Cortex of kidney (tissue), 1 donor: ENCODE measurements at places on chromosomes 2 and 18.

DNA sequence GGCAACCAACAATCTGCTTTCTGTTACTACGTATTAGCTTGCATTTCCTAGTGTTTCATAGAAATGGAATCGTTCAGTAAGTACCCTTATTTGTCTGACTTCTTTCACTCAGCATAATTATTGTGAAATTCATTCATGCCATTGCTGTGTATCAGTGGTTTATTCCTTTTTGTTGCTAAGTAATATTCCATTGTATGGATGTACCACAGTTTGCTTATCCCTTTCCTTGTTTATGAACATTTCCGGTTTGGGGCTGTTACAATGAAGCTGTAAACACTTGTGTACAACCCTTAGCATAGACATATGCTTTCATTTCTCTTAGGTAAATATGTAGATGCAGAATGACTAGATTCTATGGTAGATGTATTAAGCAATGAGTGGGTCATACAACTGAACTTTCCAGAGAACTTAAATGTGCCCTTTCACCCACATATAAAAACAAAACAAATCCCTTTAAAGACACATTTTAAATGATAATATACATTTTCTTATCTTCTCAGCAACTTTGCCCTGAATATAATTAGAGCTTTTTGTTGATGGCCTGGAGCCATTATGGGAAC lies 21.9 kb downstream of the FER1L5 start:
- no peak for DNase-seq

GRCh38 chr18:56168049-56168781 lies 470.2 kb downstream of the TXNL1 start:
- DNase-seq: no peak

DNA sequence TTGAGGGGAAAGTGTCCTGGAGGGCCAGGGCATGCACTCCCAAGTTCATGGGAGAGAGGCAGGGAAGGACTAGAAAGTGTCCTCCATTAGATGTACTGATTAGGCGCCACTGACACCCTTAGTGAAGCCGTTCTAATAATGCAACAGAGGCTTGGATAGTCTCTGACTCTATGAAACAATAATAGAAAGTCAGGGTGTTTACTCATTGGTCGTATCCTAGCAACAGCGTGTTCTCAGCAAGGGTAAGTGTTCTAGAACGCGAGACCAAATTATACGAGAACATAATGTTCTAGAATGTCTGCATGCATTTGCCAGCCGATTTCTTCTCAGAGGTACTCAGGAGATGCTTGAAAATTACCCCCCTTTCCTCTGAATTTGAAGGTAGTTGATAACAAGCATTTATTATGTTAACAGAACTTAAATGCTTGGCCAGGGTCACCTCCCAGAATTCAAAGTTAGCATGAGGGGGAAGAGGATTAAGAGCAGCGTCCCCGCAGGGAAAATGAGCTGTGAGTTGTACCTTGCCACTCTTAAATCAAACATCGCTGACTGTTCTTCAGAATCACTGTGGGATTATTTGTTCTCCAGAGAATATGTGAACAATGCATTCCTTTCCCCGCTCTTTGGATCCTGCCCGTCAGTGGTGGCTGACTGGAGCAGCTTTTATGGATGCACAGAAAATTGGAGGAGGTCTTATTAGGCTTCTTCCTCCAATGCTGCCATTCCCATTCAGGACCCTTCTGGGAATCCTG lies 33.7 kb upstream of the PDIA6 start:
- no peak for DNase-seq

DNA sequence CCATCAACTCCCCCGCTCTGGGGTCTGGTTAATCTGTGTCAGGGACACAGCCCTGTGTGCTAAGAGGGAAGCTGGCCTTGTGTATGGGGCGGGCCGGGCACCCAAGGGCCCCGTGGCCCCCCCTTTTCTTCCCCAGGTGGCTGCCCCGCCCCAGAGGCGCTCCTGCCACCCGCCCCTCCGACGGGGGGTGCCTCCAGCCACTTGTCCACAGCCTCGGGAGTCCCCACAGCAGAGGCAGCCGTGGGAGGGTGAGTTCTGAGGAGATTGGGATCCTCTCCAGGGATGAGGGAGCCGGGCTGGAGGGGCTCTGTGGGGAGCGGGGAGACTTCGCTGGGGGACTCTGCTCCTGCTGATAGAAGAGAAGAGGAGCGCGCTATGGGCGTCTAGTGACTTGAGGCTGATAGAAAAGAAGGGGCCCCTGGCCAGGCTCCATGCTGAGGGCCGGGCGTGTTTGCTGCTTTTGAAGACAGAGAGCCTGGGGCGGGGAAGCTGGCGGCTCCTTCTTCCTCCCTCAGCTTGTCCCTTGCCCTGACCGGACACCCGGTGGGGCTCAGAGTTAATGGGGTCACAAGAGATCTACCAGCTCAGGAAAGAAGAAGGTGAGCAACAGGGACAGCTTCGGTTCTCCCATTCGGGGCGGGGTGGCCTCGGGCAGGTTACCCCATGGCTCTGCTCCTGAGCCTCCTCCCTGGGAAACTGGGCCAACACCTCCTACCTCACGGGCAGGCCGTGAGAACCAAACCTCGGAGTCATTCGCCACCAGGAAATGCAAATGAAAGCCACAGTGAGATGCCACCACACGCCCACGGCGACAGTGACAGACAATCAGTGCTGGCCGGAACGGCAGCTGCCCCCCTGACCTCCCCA lies 89.4 kb upstream of the TAF1B start:
- no peak for DNase-seq

- no peak for DNase-seq
Observed at GRCh38 chr2:121480826-121481225, 49.9 kb upstream of the RNU4ATAC start.

DNA sequence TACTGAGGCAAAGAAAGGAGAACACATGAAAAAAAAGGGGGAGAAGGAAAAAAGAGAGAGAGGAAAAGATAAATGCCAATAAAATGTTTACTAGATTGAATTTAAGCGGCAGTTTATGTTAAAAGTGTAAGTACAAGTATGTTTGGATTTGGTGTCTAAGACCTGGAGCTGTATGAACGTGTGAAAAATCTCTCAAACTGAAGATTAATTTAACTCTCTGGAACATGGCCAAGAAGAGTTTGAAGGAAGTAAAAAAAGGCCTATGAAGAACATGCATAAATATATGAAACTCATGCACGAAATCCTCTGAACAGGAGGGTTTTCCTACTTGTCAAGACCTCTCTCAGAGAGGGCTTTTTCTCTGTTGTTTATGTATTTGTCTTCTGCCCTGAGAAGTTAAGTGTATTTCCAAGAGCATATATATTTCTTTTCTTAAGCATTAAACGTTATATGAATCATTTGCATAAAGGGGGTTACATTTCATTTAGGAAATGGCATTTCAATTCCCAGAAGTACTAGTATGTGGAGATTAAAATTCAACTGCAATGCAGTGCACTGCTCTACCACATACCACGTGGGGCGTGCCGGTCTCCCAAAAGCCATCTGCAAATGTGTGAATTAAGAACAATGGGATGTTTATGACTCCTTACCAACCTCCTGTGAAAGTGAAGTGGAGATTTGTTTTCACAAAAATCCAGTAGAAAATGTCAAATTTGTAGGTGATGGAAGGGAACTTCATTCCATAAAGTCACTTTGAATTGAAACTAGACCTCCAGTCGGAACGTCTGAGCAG lies 281.1 kb upstream of the TRIB2 start:
- DNase-seq: no peak

- no peak for DNase-seq
Observed at GRCh38 chr2:234550511-234551107, 53.7 kb upstream of the ARL4C start.

DNA sequence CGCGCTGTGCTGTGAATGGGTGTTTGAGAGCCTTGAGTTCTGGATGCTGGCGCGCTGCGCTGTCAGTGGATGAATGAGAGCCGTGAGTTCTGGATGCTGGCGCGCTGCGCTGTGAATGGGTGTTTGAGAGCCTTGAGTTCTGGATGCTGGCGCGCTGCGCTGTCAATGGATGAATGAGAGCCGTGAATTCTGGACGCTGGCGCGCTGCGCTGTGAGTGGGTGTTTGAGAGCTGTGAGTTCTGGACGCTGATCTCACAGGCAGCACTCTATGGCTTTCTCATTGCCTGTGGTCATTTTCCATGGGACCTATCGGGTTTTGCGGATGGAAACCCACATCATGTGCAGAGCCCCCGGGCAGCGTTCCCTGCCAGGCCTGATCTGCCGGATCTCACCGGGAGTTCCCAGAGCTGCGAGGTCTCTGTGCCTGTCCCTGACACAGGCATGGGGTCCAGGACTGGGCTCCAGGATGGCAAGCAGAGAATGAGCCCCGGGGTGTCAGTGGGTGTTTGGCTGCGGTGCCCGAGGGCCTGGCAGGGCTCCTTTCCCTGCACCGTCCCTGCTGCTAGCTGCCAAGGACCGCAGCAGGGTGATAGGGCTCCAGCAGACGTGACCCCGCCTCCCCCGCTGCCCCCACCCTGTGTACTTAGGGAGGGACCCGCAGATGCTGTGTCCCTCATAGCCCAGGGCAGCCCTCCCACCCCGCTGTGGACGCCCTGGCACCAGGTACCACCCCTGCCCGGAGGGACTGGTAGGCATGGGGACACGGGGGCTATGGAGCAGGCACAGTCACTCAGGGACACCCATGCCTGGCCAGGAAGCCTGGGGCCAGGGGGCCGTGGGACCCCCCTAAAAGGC lies 9.7 kb downstream of the PDCD1 start:
- DNase-seq: no peak

DNA sequence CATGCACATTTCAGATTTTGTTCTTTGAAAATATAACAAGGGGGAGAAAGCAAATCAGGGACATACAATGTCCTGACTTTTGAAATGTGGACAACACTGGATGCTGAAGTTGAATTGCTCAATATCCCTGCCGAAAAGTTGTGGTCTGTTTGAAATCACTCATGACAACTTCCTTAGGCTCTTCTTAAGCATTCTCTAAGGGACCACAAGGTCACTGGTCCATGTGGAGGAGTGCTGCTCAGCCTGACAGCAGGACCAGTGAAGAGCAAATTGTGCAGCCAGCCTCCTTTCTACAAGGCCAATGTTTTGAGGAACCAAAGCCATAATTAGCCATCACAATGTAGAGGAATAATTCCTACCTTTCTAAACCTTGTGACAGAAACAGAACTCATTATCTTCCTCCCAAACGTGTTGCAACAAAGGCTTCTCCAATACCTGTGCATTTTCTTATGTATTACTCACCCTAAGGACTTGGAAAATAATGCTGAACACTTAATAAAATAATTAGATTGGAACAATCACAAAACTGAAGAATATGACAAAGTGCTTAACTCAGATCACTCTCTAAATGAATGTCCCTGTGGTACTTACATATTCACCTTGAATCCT lies 1477.6 kb upstream of the NXPH2 start:
- DNase-seq: no peak

DNA sequence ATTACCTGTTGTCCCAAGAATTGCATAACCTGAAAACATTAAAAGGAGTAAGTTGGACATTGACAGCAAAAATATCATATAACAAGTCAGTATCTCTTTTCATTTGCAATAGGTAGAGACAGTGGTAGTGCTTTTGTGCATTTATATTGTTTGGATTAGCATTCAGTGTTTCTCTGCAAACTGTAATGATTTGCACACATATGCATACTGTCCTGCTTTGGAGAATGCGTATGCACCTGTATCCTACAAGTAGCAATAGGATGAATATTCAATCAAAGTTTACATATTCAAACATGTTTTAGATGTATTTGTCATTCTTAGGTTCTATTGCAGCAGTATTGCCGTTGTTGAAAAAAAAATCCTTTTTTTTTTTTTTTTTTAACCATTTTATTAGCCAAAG lies 201.9 kb downstream of the ZNF407 start:
- no peak for DNase-seq

- DNase-seq: no peak
Observed at GRCh38 chr18:8603663-8604520, 5.3 kb upstream of the RAB12 start.

GRCh38 chr18:11179959-11180519 lies 30.7 kb upstream of the PIEZO2 start:
- no peak for DNase-seq

DNA sequence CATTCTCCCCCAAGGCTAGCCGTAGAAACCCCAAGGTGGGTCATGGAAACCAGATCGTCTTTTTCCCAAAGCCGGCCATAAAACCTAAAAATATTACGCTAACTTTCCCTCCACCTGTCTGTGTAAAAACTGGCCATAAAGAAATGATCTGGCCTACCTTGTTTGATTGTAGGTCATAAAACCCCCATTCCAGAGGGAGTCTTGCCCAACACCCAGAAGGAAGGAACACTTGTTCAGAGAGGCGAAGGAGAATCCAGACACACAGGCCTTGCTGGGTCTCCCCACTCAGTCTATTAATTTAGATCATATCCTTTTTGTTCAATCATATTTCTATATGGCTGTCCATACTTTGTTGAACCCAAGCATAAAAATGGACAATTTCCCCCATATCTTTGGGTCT lies 344.7 kb downstream of the HRH4 start:
- DNase-seq: no peak

DNA sequence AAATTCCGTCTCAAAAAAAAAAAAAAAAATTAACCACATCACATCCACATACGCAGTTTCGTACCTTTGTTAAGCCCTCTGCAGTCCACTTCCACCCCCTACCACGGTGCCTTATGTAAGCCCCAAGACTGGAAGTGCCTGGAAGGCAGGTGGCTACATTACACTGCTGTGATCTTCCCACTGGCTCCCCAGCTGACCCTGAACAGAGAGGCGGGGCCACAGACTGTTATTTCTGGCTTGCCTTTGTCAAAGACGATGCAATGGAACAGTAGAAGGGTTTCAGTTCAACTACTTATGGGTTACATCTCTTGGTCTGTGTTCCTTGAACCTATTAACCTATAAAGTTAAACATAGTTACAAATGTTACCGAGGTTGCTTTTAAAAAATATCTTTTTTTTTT lies 15.7 kb upstream of the COX7A2L start:
- DNase-seq: no peak

- DNase-seq: no peak
Observed at GRCh38 chr2:135800513-135801460, 36.2 kb downstream of the LCT start.

DNA sequence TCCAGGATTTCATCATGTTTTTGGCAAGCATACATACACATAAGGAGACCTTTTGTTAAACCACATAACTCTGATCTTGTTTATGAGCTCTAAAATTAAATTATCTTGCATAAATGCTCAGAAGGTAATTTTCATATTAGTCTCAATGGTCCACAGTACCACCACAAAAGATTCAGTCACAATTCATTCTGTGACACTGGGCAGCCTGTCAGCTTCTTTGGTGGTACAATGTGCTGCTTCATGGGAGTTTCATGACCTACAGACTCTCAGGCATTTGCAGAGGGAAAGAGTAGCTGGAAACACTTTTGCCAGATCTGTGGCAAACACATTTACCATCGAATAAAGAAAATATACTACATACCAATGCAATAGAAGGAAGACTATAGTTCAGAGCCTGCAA lies 51.3 kb upstream of the ZNF397 start:
- no peak for DNase-seq
